Small intestine (tissue), 16 donors: ENCODE measurements at places on chromosomes 2 and 18.
A peak's percentile ranks its signal among the peaks of the same experiment; 100 is the strongest.

DNA sequence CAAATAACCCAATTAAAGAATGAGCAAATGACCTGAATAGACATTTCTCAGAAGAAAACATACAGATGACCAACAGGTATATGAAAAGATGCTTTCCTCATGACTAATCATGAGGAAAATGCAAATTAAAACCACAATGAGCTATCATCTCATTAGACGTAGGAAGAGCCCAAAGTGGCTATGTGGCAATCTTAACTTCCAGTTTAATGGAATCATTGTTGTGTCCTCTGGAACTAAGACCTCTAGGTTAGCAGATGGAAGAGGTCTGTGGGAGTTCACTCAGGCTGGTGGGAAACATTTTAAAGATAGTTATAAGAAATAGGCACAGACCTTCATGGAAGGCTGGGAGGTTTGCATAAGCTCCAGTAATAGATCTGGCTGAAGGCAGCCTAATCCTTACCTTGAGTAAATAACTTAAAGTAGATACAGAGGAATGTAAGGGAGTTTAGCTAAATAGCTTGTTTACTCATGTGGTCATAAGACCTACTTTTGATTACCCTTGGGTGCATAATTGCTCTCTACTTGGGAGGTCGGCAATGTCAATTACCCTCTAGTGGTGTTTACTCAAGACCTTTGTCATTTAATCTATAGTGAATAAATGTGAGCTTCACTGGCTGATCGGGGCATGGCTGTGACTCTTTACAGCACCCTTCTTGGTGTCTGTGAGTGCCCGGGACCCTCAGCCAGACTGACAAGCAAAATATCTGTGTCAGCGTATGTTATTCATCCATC, 119.0 kb downstream of the GULP1 start:
- no peak for DNase-seq

DNA sequence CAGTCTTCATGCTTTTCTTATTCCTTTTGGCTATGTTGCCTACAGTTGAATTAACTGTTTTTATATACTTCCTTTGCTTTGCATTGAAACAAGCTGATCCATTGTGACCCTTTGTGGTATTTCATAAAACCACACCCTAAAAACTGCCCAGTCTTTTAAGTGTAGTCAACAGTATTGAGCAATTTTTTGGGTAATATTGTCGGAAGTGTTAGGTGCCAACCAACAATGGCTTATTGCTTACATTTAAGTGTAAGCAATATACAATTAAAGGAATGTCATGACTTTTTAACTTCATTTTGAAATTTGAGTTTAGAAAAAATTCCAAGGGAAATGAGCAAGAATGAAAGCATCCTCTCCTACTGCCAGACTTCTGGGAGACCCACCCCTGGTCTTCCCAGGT, 174.1 kb downstream of the NEDD4L start:
- DNase-seq = no peak

- no peak for DNase-seq
Measured at GRCh38 chr2:239295377-239296019, 105.3 kb downstream of the HDAC4 start.

GRCh38 chr2:15159751-15160177, 401.4 kb downstream of the NBAS start:
- peak; percentile 37 for DNase-seq

DNA sequence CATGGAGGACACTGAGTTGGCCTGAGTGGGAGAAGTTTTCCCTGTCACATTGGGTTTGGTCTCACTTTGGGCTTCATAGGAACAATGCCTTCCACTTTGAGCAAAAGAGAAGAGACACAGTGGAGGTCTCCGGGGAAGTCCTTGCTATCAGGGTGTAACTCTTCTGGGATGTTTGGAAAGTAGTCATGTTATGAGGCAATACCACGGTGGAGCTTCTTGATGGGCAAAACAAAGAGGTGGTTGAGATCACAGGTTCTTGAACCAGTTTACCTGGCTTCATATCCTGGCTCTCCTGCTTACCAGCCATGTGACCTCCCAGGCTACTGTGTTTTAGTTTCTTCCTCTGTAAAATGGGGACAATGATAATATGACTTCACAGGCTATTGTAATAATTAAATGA, 478.6 kb downstream of the SLC4A3 start:
- DNase-seq = no peak

GRCh38 chr2:13686262-13686661, 946.3 kb upstream of the LRATD1 start:
- DNase-seq = no peak

- DNase-seq = peak; percentile 57
Measured at GRCh38 chr2:11446733-11447248, 19.2 kb downstream of the E2F6 start.

GRCh38 chr2:19500126-19500525, 141.7 kb upstream of the OSR1 start:
- no peak for DNase-seq

- DNase-seq = no peak
Measured at GRCh38 chr2:15602393-15602792, 10.7 kb downstream of the DDX1 start.

- no peak for DNase-seq
Measured at GRCh38 chr2:112805542-112805941, 21.2 kb upstream of the IL1A start.

- no peak for DNase-seq
Measured at GRCh38 chr2:208036357-208036756, 11.0 kb upstream of the PLEKHM3 start.

GRCh38 chr2:127561371-127561770, 25.9 kb downstream of the MYO7B start:
- DNase-seq = no peak

- no peak for DNase-seq
Measured at GRCh38 chr2:240992572-240993291, 5.7 kb upstream of the SNED1 start.

- no peak for DNase-seq
Measured at GRCh38 chr2:138514173-138514572, 12.6 kb downstream of the SPOPL start.

GRCh38 chr2:124121760-124122275, 96.7 kb downstream of the CNTNAP5 start:
- no peak for DNase-seq

GRCh38 chr2:71697106-71698004, 244.0 kb downstream of the DYSF start:
- no peak for DNase-seq

GRCh38 chr2:96546321-96546720, 9.8 kb downstream of the ARID5A start:
- DNase-seq = no peak

- DNase-seq = no peak
Measured at GRCh38 chr2:37415128-37415820, 70.8 kb downstream of the QPCT start.

DNA sequence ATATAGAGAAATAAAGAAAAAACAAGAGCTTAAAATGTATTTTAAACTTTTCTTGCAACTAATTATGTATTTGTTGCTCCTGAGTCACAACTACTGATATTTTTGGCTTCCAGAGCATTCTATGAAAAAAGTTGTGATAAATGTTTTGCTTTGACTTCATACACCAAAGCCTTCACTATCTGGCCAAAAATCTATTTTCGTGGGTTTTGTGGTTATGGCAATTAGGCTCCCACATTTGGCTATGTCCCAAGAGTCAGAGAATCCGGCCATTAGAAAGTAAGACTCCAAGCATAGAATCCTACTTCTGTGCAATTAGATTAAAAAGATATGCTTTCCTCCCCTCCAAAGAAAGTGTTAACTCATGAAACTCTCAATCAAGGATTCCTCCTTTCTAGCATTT, 1456.1 kb upstream of the ACVR2A start:
- DNase-seq = no peak

DNA sequence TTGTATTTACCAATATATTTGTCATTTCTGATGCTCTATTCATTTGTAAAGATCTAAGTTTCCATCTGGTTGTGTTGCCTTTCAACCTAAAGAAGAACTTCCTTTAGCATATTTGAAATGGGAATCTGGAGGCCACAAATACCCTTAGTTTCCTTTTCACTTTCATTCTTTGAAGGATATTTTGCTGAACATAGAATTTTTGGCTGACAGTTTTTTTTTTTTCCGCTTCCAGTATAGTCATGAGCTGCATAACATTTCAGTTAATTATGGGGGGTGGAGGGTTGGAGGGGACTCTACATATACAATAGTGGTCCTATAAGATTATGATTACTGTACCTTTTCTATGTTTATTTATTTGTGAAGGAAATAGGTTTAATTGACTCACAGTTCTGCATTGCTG, 83.9 kb downstream of the CERS6 start:
- DNase-seq = no peak

GRCh38 chr2:63056107-63057050, 5.7 kb downstream of the OTX1 start:
- no peak for DNase-seq

DNA sequence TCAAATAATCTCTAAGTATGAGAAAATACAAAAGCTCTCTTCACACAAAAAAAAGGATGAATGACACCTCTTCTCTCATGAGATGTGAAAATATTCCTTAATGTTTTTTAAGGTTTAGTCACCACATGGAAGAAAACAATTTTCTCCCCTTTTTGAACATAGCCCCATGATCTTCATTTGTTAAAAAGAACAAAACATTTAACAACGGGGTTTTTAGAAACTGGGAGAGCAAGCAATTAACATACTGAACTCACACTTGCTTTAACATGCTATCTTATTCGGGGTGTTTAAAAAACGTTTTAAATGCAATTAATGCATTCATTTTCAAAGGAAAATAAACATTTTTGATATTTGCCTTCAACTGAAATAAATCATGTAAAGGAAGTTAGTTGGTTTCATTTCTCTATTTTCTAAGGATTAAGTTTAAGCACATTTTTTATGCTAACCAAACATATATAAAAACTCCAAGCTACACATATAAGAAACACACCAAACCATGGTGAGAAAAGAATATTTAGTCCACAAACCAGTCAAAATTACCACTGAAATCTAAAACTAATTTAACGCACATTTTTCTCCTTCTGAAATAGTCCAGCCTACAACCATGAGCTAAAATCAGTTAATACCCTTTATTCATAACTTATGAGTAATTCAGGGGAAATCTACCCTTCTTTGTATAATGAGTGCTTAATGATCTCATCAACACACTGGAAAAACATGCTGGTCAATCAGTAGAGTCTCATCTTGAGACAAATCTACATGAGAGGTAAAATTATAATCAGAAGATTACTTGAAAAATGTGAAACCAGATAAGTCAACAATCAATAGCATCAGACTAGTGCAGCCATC, 8.2 kb downstream of the FBXO11 start:
- DNase-seq = no peak

- DNase-seq = no peak
Measured at GRCh38 chr18:67243799-67244587, 272.5 kb downstream of the DSEL start.

DNA sequence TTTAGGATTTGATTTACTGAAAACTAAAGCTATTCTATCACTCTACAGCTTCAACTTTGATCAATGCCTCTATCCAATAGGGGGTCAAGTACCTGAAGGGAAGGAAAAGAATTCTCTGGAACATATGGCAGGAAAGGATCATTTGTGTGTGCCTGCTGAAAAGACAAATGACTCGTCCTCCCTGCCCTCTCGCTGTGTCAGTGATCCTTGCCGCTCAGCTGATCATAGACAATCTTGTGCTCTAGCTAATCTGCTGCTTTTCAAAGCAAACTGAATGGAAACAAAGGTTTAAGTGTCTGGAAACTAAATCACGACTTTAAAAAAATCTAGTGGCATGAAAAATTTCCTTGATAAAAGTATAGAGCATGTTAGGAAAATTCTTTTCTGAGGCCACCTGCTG, 75.6 kb upstream of the CPO start:
- DNase-seq = no peak

- no peak for DNase-seq
Measured at GRCh38 chr2:240946046-240946445, 39.9 kb downstream of the CROCC2 start.

DNA sequence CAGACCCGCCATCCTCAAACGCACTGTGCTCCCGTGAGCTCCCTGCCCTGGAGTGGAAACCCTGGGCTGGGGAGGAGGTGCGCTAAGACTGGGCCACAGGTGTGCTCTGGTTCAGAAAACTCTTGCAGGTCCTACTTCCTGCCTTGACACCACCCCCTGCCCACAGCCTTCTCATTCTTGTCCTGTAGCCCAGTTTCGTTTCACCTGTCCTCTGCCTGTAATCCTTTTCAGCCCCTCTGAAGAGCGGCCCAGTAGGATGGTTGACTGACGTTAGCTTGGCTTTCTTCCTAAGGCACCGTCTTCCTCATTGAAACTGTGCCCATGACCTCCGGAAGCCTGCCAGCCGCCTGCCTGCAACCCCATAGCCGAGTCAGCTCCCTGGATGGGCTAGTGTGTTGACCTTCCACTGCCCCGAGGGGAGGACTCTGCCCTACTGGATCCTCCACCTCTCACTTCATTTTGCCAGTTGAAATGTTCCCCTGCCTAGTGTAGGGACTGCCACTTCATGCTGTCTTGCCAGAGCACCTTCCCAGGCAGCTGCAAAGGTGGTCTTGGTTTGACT, 116.9 kb downstream of the AGAP1 start:
- no peak for DNase-seq

GRCh38 chr2:201267278-201268030, 7.1 kb downstream of the CASP8 start:
- DNase-seq = no peak

- DNase-seq = no peak
Measured at GRCh38 chr2:152380261-152381055, 45.5 kb downstream of the FMNL2 start.

DNA sequence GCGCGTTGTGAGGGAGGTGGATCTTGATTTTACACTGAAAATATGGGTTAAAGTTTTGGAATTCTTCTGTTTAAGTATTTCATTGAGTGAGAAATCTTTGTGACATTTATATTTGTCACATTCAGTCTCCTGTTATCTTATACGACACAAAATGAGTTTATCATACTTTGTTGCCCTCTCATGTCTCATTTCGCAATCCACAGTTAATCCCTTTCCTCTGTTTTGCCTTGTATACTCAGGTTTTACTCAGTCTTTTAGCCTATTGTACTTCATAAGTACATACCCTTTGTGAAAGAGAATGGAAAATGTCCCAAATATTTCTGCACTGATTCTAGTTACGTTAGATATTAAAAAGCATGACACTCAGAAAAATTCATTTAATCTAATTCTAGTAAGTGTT, 142.7 kb downstream of the ATP9B start:
- no peak for DNase-seq

- no peak for DNase-seq
Measured at GRCh38 chr18:36302676-36303075, 5.2 kb downstream of the FHOD3 start.

DNA sequence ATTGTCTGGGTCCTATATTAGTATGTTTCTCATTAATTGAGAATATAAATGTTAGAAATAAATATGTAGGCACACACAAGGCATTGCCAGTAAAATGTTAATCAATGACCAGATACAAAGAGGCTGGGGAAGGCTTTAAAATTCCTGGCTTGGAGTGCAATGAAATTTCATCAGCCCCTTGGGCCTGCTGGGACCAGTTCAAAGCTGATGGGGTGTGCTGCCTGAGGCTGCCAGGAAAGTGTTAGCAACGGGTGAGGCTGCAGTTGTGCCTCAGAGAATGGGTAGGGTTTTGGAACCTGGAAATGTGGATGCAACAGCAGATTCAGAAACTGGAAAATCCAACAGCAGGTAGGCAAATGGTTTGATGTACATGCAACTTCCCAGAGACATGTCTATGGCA, 68.9 kb downstream of the DIPK1C start:
- no peak for DNase-seq

GRCh38 chr18:43129946-43130524, 14.6 kb upstream of the RIT2 start:
- DNase-seq = peak; percentile 1
